Posterior vena cava (tissue), 2 donors: ENCODE measurements at places on chromosomes 5 and 9.

DNA sequence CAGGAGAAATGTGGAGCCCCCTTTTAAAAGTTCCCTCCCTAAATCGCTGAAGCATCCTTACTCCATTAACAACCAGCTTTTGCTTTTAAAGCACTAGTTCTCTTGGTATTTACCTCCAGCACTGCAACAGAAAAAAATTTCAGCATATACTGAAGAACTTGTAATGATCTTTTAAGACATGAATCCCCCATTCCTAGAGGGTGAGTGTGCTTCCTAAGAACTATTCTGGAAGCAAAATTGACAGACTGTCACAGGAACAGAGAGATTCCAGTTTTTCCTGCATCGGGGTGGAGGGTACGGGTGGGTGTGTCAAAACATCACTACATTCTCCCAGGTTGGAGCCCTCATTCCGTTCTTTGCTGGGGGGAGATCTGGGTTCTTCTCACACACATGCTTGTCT, 151.9 kb downstream of the EBF1 start:
- no peak for DNase-seq

- DNase-seq: no peak
Observed at GRCh38 chr9:95505717-95506427, 10.9 kb downstream of the PTCH1 start.

DNA sequence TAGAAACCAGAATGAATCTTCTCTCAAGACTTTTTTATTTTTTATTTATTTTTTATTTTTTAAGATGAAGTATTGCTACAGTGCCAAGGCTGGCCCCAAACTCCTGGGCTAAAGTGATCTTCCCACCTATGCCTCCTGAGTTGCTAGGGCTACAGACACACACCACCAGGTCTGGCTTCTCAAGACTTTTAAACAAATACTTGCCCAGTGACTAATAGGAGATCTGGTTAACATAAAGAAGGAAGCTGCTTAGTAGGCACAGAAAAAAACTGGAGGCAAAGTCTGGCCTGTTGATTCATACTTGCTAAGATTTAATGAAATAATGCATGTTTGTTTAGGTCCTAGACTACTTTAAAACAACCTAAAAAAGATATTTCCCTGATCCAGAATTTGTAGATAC, 43.8 kb downstream of the SLC38A9 start:
- DNase-seq: no peak

DNA sequence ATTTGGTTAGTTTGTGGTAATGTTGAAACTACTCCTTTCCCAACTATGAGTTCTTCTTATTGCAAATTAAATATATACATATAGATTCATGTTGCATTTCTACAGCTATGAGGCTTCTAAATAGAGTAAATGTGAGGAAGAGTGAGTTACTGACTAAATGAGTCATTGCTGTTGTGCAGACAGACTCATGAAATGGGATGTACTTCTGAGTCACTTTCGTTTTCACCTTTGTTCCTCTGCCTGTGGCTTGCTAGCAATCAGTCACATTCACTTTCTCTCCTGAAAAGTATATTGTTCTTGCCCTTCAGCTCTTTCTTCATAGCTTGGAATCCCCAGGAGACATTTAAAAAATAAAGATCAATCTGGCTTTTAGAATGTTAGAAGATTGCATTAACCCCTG, 295.5 kb upstream of the SMC2 start:
- DNase-seq: no peak

DNA sequence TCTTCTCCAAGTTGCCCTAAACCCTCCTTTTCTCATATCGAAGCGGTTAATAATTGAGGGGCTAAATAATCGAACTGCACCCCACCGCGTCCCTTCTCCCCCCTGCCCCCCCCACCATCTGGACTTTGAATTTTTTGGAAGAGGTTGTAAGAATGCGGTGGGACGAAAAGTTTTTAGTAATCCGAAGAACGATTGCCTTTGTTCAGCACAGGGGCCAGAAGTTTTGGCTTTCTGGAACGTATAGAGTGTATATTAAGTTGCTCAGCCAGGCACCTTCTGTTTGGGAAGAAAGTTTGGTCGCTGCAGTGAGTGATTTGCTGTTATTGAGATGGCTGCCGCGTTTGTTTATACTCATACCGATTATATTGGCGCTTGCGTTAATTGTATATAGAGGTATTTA, 518 bp downstream of the ERBIN start:
- DNase-seq: no peak

- no peak for DNase-seq
Observed at GRCh38 chr5:118439831-118440230, 548.5 kb downstream of the DTWD2 start.

GRCh38 chr9:108874058-108874788, 12.2 kb downstream of the ACTL7A start:
- DNase-seq: no peak

GRCh38 chr5:125249400-125249799, 503.0 kb upstream of the ZNF608 start:
- DNase-seq: no peak

- DNase-seq: peak; percentile 84
Observed at GRCh38 chr9:125747765-125748445, 732 bp downstream of the PBX3 start.

DNA sequence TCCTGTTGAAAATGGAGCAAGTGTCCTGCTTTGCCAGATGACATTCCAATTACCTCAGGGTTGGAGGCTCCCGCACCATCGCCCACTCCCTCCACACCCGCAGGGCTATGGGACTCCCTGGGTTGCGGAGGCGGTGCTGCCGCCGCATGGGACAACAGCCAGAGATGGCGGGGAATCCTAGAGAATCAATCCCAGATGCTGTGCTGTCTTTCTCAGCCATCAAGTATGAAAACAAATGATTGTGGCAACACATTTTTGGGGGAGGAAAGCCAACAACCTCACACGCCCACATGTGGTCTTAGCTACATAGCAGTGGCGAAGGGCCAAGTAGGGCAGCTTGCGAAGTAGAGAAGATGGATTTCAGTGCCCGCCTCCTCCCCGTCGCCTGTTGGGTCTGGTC, 46.7 kb downstream of the IL31RA start:
- no peak for DNase-seq

DNA sequence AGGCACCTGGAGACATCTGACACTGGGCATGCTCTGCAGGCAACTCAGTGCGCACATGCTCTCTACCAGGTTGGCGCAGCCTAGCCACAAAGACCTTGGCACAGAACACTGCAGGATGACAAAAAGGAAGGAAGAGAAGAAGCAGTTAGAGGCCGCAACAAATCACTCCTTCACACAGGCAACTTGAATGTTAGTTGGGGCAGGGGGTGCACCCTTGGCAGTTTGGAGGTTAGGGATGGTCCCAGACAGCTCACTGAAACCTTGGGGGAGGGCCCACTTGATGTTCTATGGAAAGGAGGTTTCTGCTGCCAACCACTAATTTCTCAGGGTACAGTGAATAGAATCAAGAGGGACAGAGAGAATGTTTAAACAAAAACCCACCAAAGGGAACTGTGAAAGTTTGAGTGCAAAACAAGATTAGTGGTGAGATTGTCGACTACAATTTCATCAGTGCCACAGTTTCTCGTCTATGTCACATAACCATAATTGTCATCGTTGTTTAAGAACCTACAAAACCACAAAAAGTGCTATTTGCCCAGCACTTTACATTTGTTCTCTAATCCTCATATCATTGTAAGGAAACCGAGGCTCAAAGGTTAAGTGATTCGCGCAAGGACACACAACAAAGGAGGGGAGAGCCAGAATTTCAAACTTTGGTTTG, 48.7 kb downstream of the FBXW11 start:
- DNase-seq: no peak

DNA sequence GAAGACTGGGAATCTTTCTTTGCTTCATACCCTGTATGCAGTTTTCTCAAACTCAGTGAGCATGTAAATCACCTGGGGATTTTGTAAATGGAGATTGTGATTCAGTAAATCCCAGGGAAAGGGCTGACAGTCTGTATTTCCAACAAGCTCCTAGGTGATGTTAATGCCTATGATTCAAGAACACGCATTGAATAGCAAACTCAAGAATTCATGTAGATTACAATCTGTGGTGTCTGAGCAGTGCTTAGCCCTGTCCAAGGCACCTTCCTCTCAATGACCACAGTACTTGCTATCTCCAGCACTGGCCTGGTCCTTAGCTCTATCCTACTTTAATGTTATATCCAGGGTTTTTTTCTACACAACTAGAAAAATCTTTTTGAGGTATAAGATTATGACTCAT, 721.4 kb upstream of the MEF2C start:
- no peak for DNase-seq

GRCh38 chr9:93620881-93621820, 44.8 kb downstream of the PHF2 start:
- DNase-seq: peak; percentile 71

DNA sequence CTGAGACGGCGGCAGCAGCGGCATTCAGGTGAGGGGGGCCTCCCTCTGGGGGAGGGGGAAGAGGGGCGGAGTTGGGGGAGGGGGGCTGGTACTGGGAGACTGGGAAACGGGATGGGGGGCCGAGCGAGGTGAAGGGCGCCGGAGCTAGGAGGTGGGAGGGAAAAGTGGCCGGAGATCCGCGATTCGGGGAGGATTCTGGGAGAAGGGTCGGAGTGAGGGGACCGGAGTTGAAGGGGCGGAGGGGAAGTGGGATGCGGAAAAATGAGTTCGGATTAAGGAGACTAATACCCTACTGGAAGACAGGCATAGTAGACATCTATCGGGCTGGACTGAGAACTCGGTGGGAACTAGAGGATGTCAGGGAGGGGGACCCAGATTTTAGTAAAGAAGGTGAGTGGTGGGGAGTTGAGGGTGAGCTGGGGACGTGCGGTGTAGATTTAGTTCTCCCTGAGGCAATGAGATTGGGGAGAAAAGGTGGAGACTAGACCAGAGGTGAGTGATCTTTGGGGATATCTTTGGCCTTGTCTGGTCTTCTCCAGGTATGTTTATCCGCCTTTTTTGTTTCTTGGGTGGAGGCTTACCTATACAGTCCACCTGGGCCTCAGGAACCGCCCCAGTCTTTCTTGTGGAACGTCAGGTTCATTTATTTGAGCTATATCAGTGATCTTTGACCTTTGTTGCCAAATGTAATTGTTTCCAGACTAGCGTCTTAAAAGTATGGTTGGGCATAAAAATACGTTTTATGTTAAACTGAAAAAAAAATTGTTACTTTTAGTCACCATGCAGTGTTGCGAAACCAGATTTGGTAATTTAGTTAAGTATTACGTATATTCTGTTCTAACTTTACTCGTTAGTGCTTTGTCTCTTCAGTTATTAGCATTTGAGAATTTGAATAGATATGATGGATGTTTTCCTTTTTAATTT, 632 bp downstream of the UBAP1 start:
- DNase-seq: no peak

DNA sequence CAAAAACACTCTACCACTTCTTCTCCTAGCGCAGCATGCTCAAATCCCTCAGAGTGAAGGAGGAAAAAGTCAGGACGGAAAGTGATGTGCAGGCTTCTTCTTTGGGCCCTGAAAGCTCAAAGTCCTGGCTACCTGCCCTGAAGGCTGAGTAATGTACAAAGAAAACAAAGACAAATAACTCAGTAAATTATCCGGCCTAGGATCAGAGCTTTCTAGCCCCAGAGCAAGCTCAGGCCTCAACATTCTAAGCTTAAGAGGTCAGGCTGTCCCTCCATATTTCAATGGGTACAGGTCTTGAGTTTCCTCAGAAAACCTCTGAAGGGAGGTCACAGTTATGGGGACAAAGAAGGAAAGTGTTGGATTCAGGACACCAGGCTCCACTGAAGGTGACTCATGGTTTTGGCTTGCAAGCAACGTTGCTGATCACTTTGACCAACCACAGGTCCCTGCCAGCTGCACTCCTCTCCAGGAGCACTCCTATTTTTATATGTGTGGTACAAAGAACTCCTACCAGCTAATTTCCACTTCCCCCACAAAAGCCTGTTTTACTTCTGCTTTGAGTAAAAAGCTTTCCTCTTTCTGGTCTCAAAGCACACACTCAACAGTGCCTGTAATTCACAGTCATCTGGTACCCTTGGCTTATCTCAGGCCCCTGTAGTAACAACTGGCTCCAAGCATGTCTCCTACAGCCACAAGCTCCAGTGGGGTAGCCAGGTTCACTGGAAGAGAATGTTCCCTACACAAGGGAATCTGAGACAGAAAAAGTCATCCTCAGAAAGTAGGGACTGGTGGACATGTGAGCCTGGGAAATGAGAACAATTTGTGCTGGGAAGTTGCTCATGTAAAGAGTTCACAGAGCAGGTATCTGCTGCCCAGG, 115.7 kb downstream of the UGCG start:
- DNase-seq: peak; percentile 83

- DNase-seq: no peak
Observed at GRCh38 chr9:72213906-72214305, 64.7 kb downstream of the GDA start.

GRCh38 chr5:141100243-141100805, at the start of gene PCDHB3:
PCDHB3 (plus strand) TSS chr5:141100473; CDS start chr5:141100650, 177 bp downstream.
- no peak for DNase-seq

- no peak for DNase-seq
Observed at GRCh38 chr5:6675784-6676491, 37.3 kb upstream of the TENT4A start.

GRCh38 chr9:9912459-9912858, 700.3 kb downstream of the PTPRD start:
- DNase-seq: no peak

GRCh38 chr9:86353655-86354010, 577 bp downstream of the TUT7 start:
- no peak for DNase-seq
